ENCODE measurements at places on chromosomes 16 and 17.

DNA sequence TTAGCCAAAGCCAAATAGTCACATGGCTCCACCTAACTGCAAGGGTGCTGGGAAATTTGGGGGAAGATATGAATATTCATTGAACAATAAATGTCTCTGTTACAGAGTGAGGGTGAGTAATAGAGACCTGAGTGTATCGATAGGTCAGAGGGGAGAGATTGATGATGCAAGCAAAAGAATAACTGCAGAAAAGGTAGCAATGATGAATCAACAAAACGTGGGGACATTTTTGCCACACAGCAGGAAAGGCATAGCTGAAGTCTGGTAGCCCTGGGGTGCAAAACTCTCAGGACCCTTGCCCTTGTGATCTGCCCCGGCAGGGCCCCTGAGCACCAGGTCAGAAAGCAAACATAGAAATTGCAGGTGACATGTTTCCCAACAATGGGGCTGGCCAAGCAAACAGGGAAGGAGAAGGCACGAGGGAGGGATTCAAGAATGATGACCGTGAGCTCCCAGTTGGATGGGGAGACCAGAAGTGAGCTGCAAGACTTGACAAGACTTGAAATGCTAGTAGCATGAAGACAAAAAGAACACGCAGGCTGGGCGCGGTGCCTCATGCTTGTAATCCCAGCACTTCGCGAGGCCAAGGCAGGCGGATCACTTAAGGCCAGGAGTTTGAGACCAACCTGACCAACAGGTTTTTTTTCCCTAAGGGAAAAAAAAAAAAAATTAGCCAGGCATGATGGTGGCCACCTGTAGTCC is 12.7 kb upstream of the HERPUD1 start:
- DNase-seq, result no peak

GRCh38 chr17:2435862-2436261 is 35.0 kb upstream of the MNT start:
- peak; percentile 95 for DNase-seq

DNA sequence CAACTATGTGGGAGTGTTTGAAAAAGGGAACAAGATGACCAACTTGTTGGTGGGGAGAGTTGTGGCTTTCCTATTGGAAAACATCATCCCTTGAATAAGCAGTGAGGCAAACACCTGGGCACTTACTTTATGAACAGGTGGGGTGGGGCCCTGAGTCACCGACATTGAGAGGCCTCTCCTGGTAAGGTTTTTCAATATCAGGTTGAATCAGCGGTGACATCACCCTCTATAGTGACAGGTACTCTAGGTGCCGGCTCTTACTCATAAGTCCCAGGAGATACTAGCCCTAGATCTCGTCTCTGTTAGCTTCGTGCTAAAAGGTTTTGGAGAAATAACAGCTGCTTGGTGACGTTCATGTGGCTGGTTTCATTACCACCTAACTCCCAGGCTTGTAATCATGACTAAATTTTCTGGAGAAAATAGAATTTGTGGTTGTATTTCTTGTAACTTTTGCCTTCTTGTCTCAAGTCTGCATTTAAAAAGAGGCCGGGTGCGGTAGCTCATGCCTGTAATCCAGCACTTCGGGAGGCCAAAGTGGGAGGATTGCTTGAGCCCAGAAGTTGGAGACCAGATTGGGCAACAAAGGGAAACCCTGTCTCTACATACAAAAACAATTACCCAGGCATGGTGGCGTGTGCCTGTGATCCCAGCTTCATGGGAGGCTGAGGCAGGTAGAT is 19.3 kb downstream of the CDH1 start:
- no peak for DNase-seq

- peak; percentile 88 for DNase-seq
These were observed 14.4 kb downstream of the SLFN5 start for GRCh38 chr17:35257208-35257659.

- DNase-seq, result no peak
These were observed 26.2 kb downstream of the SHISA9 start for GRCh38 chr16:12927591-12927990.

DNA sequence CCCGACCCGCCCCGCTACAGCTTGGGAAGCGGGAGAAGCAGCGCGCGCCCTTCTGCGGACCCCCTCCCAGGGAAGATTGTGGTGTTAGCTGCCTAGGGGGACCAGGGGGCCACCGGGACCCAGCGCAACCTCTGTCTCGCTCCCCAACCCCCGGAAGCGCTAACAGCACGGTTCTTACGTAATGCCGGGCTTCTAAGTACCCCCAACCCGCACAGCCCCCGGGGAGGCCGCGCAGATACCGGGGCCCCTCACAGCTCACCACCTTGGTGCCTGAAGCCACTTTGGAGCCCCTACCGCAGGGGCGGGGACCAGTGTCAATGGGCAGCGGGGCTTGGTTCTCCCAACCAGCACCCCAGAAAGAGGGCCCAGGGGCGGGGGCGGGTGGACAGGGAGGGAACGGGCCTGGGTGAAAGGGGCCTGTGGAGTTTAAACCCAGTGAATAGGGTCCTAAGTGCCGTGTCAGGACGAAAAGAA is 348 bp downstream of the MPP2 start:
- DNase-seq, result no peak

Measured in SHP77 (cell line).